ENCODE measurements at places on chromosomes 11 and 22. TPM values are rescaled to one million over a fixed set of nuclear protein-coding genes. Genes with fewer than 3 reads are reported as not detected.

DNA sequence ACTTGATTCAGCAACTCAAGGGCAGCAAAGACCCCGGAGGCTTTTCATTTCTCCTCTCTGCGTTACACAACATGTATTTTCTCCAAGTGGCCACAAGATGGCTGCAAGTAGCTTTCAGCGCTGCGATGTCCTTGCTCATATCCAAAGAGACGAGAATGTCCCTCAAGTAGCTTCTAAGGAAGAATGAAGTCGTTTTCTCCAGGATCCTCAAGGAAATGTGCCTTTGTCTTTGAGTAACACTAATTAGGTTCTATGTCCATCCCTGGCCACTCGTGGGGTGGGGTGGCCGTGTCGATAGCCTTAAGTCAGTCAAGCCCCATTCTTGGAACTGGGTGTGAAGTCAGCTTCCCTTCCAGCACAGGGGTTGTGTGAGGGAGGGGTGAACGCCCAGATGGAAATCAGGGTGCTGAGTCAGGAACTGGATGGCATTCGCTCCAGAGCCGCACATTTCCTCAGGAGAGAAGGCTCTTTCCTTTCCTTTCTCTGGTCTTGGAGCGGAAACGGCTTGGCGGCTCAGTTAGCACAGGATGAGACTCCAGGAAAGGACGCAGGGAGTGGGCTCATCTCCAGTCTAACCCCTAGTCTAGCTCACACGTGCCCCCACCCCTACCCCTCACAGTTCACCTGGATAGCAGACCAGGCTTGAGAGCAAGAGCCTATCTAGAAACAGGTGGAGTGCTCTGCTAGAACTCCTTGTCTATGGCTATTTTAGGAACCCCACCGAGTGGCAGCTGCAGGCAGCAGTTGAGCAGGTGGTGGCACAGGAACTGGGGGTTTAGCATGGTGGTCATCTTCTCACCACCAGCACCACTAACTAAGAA is 44.3 kb downstream of the NNMT start:
- DNase-seq, result peak; percentile 77

DNA sequence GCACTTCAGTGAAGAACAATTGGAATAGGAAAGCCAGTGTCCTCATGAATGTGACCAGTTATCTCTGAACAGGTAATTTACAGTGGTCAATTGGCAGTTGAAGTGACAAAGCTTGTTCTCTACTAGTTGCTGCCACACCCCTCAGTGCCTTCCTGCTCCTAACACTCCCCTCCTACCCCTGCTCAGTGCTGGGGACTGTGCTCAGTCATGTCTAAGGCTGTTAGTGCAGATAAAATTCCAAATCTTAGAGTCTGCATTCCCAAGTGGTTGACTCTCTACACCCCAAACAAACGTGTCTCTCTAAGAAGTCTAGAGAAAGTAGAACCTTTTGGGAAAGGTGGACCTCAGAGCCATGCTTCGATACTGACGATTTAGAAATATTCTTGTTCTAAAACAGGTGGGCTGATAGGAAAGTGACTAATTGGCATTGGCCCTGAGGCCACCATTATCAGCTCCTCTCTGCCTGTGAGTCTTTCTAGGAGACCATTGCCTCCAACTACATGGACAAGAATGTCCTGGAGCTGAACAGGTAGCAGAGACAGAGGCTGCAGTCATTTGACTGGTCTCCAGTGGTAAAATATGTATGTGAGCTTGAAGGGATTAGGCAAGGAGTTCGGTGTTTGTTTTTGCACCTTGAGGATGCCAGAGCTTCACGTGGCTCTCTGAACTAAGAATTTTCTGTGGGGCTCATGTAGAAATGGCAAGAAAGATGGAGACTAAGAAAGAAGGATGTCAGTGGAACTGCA is 22.1 kb upstream of the NNMT start:
- DNase-seq, result no peak

MPEG1 gene
- not detected for total RNA-seq

GRCh38 chr22:44411226-44412135 is 86.6 kb downstream of the RTL6 start:
- DNase-seq, result no peak

DNA sequence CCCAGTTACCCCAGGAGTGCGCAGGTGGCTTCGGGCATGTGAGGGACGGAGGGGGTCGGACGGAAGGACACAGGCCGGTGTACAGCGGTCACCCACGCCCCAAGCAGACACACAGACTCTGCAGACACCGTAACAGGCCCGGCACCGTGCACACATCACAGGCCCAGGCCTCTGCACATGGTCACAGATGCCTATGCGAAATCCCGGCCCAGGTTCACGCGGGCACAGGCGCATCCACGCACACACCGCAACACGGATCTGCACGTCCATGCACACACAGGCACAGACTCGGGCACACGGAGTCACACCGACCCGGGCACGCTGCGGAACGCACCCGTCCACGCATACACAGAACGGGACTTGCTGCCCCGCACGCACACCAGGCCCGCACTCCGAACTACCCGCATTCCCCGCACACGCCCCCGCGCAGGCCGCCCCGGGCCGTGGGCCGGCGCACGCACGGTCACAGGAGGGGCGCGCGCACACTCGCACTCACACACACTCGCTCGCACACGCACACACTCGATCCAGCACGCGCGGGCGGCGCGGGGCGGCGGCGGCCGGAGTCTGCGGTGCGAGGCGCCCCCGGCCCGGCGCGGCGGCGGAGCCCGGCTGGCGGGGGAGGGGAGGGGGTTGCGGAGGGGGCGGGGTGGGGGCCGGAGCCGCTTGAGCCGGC is at the start of gene MGAT3:
Gene MGAT3, plus strand, starts transcription at position 491 of the 676 bp plus-strand sequence. CDS start 30,336 bp downstream, outside the sequence.
- DNase-seq, result no peak

YAP1 gene
- 41.1 TPM for total RNA-seq

- peak; percentile 55 for DNase-seq
Measured at GRCh38 chr11:33329705-33330329, 72.6 kb downstream of the HIPK3 start.

- DNase-seq, result peak; percentile 61
Measured at GRCh38 chr22:36144886-36145541, 15.5 kb downstream of the APOL3 start.

- no peak for DNase-seq
Measured at GRCh38 chr22:30304495-30305244, 15.4 kb upstream of the CASTOR1 start.

- peak; percentile 60 for DNase-seq
Measured at GRCh38 chr11:2825261-2825888, 60.2 kb downstream of the CDKN1C start.

TPBGL gene
- not detected for total RNA-seq

- DNase-seq, result no peak
Measured at GRCh38 chr11:60889869-60890311, 16.5 kb downstream of the PRPF19 start.

KCNJ11 gene
- total RNA-seq, result 0.12 TPM

GRCh38 chr11:108589136-108589535 is 4.4 kb downstream of the EXPH5 start:
- no peak for DNase-seq

DNA sequence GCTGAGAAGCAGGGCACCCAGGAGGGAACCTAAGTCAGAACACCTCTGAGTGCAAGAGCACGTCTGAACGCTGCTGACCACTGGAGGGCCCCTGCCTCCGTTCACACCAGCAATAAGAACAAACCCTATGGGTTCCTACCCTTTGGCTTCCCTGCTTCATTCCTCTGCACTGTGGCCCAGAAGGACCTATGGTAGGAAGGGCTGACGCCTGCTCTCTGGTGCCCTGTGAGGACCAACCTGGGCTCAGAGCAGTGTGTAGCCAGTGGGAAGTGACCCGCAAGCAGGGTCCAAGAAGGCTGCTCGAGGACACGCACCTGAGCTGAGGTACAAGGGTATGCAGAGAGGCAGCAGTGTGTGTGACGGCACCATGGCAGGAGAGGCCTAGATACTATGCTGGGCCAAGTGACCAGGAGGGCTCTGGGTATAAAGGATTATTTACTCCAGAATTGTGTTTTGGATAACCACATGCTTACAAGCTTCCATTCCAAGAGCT is 68.8 kb upstream of the CLTCL1 start:
- no peak for DNase-seq

DNA sequence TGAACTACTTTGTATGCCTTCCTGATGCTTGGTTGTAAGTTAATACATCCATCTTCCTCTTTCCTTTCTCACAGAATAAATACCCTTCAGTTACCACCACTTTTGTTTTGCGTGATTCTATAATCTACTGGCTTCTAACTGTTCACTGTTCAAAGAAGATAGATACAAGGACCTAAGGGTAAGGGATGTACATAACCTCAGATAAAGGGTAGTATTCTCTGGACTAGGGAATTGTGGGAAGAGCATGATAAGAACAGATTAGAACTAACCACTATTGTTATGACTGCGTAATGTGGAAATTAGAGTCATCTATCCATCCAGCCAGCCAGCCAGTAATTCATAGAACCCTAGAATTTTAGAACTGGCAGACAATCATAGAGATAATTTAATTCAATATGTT is 36.4 kb downstream of the MAP6 start:
- no peak for DNase-seq

DNA sequence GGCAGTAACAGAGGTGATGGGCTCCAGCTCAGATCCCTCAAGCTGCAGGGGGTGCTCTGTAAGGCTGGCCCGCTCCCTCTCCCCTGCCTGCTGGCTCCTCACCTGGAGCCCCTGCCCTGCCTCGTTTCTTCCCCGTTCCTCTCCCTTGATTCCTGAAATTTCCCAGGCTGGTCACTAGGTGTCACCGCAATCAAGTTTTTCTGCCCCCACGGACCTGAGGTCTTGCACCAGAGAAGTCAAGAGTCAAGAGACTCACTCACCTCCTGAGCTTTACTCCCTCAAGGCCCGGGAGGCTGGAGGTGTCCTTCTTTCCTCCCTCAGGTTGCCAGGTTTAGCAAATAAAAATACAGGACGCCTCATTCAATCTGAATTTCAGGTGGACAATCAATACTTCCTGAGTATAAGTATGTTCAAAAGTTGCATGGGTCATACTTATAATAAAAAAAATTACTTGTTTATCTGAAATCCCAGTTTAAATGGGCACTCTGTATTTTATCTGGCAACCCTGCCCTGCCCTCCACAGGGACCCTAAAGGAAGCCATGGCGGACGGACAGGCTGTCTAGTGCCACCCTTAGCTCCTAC is 69.2 kb downstream of the SCUBE1 start:
- DNase-seq, result peak; percentile 65

DNA sequence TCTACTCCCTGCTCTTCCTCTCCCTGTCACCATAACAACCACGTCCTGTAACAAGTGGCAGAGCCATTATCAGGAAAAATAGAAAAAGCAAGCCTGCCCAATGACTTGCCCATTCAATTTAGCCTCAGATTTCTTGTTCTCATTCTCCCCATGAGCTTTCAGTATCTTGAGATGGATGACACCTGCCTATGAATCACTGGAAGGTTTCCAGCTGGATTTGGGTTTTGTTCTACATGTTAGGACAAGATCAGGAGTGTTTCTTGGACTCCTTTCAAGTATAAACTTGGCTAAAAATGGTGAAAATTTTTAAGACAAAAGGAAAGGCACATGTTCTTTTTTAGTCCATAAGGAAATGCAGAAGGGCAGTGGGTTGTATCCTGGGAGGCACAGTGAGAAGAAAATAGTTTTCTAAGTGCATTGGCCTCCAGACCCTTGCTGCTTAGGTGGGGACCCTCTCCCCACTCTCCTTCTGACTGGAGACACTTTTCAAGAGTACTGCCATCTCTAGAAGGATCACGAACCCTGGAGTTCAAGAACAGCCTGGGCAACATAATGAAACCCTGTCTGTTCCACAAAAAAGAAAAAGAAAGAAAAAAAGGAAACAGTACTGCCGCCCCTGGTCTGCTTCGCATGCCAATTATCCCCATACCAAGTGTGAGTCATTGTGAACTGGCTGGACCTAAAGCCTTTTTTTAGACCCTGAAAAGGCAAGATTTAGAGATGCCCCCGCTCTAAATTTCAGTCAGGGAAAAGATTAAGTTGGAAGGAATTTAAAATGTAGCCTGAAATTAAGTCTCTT is 51.0 kb downstream of the MTNR1B start:
- DNase-seq, result peak; percentile 54

KCNK7 gene
- not detected for total RNA-seq

DNA sequence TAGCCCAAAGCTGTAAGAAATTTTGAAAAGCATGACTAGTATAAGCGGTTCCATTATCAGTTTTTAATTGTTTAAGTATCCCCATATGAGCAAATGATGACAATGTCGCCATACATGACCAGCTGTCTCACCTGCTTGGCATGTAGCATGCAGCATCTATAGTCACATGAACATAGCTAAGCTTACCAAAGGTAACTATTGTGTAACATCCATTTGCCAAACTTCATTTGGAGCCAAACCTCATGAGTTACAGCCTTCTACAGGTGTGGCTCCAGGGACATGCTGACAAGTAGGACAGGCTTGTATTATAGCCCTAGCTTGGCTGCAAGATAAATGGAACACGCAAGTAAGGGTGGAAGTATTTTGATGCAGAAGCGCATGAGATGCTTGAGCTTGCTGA is 30.4 kb downstream of the OR10A6 start:
- DNase-seq, result no peak

DNA sequence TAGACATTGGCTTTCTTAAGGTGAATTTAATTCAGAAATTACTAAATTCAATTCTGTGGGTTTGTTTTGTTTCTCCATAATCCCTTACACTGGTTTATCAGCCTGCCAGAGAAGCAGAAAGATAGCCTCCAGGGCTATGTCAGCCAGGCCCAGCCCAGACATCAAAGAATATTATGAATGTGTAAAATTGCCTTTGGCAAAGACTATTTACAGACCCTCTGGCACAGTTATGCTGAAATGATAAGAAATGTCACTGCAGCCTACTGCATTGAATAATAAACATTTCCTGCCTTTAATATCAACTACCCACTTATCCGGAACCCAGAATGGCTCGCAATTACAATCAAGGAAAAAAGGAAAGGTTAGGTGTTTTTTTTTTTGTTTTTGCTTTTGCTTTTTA is 562.5 kb upstream of the LRRC4C start:
- DNase-seq, result no peak

- no peak for DNase-seq
Measured at GRCh38 chr11:95134491-95134890, 44.8 kb downstream of the ENDOD1 start.

GRCh38 chr22:25061134-25061533 is 108.6 kb downstream of the KIAA1671 start:
- DNase-seq, result no peak

DNA sequence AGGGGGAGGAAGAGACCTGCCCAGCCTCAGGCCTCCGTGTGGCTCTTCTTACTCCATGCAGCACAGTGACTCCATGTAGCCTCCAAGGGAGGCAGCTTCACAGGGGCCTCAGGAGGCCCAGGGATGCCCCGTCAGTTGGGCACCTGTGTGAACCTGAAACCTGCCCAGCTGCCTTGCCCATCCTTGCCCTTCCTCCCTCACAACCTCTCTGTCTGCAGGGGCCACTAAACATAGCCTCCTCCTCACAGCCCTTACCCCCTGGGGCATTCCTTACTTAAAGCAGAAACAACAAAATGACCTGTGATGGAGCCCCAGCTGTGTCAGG is 7.1 kb downstream of the LRRC32 start:
- no peak for DNase-seq

DNA sequence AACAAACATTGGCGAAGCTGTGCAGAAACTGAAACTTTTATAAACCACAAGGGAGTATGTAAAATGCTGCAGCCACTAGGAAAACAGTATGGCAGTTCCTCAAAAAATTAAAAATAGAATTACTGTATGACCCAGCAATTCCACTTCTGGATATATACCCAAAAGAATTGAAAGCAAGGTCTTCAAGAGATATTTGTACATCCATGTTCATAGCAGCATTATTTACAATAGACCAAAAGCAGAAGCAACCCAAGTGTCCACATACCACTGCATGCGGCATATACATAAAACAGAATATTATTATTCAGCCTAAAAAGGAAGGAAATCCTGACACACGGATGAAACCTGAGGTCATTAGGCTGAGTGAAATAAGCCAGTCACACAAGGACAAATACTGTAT is 85.8 kb downstream of the RELT start:
- no peak for DNase-seq

All from H4 (cell line).